ENCODE measurements at places on chromosomes 4 and X.

- DNase-seq, result no peak
Observed at GRCh38 chr4:155582971-155583437, 83.6 kb upstream of the GUCY1A1 start.

DNA sequence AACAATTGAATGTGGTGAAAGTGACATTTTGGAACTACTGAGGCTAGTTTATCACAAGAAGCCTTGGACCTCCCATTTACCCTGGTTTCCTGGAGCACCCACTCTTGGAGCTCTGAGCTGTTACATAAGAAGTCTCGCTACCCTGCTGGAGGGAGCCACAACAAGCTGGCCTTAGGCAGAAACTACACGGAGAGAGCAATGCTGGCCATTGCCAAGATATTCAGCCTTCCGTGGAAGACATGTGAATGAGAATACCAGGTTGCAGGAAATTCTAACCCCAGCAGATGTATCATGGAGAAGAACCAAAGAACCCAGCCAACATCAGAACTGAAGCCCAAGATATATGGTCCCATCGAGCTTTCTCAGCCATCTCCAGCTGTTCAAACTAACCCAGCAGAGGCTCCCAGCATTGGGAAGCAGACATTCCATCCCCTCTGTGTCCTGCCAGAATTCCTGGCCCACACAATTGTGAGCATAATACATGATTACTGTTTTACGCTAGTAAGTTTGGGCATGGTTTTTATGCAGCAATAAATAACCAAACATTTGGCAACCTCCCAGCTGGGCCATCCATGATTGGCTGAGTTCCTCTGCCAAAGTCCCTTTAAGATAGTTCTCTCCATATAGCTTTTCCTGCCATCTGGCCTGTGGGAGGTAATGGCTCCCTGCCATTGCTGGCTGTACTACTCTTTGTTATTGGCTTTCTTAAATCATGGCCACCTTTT is 17.9 kb upstream of the PDE5A start:
- DNase-seq, result peak; percentile 80

GRCh38 chr4:141348125-141348524 is 127.4 kb downstream of the ZNF330 start:
- no peak for DNase-seq

- DNase-seq, result no peak
Observed at GRCh38 chr4:61953386-61953785, 753.3 kb downstream of the ADGRL3 start.

GRCh38 chr4:15482842-15483241 is 13.2 kb downstream of the CC2D2A start:
- DNase-seq, result no peak

GRCh38 chrX:152949114-152949513 is 44.8 kb downstream of the PNMA5 start:
- no peak for DNase-seq

DNA sequence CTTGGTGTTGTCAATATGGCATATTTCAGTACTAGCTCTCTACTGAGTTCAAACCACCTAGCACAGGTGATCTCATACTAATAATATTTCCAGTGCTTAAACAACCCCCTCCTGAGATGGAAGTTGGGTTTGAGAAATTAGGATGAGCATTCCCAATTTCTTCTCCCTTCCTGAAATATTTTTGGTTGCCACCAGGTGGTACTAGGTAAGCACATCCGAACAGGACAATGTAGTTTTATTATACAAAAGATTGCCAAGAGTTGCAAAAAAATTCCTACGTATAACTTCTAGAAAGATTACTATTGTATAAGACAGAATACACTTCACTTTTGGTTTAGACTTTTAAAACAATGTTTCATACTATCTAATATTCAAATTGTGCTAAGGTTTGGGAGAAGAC is 484.5 kb downstream of the PACRGL start:
- DNase-seq, result no peak

GRCh38 chrX:72569786-72570185 is 2.9 kb downstream of the HDAC8 start:
- DNase-seq, result peak; percentile 67

GRCh38 chr4:116599859-116600258 is 485.5 kb downstream of the TRAM1L1 start:
- no peak for DNase-seq

- DNase-seq, result no peak
Observed at GRCh38 chr4:147425019-147425418, 55.9 kb upstream of the EDNRA start.

GRCh38 chrX:84487365-84488353 is 14.6 kb downstream of the HDX start:
- DNase-seq, result no peak

DNA sequence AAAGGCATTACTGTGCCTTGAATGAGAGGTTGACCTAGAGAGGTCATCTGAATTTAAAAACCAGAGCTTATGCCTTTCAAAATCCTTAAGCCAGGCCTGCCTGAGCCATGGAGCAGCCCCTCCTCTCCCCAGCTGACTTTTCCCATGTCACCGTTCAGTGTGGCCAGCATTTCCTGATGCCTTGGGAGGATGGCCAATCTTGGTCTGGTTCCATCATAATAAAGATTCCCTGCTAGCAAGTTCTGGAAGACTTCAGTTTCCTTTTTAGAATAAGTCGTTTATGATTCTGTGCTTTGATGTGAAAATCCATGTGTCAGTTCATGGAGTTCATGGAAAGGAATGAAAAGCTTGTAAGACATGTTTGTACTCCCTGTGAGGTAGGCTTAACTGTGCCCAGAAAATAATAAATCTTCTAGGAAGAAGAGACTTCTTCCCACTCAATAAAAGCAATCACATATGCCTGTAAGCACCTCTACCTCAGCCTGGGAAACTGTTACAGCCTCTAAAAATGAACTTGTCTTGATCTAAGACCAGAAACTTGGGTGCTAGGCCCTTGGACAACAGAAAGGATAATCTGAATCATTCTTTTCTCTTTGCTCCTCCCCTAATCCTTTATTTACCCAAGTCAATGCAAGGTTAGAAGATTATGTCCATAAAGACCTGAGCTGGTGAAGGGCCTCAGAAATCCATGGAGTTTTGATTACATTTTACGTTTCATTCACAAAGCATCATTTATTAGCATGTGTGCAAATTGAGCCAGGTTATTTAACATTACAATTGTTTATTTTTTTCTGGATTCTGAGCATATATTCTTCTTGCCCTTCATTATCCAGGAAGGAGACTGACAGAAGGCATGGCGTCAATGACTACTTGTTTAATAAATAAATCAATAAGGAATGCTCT is 84.0 kb upstream of the TBC1D9 start:
- DNase-seq, result peak; percentile 7

DNA sequence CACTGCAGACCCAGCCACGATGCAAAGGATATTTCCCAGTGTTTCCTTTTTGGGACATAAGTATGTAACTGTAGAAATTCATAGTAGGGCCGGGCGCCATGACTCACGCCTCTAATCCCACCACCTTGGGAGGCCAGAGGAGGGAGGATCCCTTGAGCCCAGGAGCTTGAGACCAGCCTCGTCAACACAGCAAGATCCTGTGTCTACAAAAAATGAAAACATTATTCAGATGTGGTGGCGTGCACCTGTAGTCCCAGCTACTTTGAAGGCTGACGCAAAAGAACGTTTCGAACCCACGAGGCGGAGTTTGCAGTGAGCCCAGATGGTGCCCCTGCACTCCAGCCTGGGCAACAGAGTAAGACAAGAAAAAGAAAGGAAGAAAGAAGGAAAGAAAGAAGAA is 49.2 kb downstream of the CRLF2 start:
- no peak for DNase-seq

GRCh38 chrX:65750674-65751469 is 83.4 kb downstream of the MSN start:
- DNase-seq, result no peak

DNA sequence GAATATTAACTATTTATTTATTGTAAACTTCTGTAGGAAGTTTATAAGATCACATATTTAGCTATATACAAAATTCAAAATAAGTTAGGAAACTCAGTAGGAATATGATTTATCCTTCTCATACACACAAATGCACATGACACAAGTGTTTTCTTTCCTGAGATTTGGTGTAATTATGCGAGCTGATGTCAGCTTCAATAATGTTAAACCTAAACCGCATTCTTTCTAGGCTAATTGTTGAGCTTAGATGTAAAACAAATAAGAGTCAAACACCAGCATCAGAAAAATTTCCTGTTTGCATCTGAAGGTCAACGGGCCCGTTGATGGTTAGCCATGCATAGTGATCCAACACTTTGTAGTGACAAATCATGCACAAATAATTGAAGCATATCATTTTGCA is 30.8 kb downstream of the RASGEF1B start:
- no peak for DNase-seq

All from skeletal muscle cell (primary cell).